Thyroid gland (tissue), 4 donors: ENCODE measurements at places on chromosomes 4 and X.

- DNase-seq, result no peak
These were observed at the start of gene MAGEA1 for GRCh38 chrX:153179131-153179530. TSS of gene MAGEA1 (plus strand) at chrX:153179284. CDS start at chrX:153182390, 3,106 bp downstream.

DNA sequence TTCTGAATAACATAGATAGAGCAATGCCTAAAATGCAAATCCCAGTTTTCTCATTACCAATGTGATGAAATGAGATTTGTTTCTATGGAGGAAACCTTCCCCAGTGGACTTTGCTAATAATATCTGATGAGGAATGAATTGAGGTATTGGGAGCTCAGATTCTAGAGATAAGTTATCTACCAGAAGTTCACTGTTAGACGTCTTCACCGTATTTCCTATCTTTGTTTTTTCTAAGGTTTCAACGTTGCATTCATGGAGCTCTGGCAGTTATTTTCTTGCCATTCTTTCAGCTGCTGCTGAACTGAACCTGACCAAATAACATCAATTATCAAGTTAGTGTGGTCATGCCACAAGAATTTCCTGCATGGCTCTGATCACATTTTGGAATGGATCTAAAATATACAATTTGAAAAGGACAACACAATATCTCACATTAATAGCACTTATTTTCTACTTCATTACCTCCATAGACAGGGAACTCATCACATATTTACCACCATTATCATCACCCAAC is 511.8 kb upstream of the LCORL start:
- DNase-seq, result no peak

GRCh38 chr4:45732161-45732560 is 391.7 kb downstream of the GABRG1 start:
- DNase-seq, result no peak

DNA sequence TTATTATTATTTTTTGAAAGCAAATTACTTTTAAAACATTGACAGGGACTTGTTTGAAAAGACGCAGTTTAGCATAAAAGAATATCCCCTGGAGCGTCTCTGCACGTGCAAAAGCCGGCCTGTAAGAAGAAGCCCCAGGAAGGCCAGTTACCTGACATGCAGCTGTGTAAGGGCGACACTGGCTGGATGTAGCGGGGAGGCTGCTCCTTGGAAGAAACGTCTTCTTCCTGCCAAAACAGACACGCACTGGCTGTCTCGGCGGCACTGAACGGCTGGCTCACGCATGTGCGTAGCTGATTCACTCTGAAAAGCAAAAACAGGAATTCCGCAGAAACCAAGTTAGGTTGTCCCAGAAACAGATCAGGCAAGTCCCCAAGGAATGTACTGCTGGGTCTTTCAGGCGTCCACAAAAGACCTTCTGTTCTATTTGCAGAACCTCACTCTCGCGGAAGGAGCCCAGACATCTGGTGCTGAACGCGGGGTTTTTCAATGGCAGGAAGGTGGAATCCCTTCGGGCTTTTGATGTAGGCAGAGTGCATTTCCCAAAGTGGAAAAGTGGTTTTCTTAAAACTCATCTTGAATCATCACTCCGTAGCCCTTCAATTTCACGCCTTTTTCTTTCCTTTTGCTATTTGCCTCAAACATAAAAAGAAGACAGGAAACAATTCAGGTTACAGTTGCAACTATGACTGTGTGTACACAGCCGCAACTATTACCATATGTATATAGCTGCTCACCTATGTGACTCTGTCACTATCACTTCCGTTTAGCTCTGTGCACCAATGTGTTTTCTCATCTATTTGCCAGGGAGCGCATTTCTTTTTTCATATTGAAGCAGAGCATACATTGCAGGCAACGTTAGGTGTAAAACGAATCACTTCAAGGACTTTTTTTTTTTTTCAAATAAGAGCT is 38.1 kb upstream of the ARSH start:
- DNase-seq, result peak; percentile 2

- no peak for DNase-seq
These were observed 94.4 kb downstream of the IL15 start for GRCh38 chr4:141730805-141731204.

GRCh38 chr4:46852800-46853199 is 56.2 kb downstream of the COX7B2 start:
- DNase-seq, result no peak

- no peak for DNase-seq
These were observed 728.5 kb upstream of the NDST4 start for GRCh38 chr4:115841871-115842270.
